Activated T-helper 9 cell treated with anti-CD3 and anti-CD28 coated beads, Interleukin-2, amount 50 U/mL, for 16 hours (primary cell): ENCODE measurements at places on chromosomes 16 and 17.

GRCh38 chr16:24689128-24689527 lies 40.3 kb upstream of the TNRC6A start:
- DNase-seq = no peak

- DNase-seq = no peak
Observed at GRCh38 chr16:49737541-49737940, 118.4 kb downstream of the ZNF423 start.

GRCh38 chr17:1907216-1907631 lies 77.4 kb downstream of the RPA1 start:
- DNase-seq = no peak

- peak; percentile 79 for DNase-seq
Observed at GRCh38 chr17:7857713-7858521, at the start of gene CYB5D1. TSS of gene CYB5D1 (plus strand) at chr17:7858003. CDS start at chr17:7858135, 132 bp downstream.

- no peak for DNase-seq
Observed at GRCh38 chr16:13919330-13919682, 648 bp upstream of the ERCC4 start.
